ENCODE measurements at places on chromosomes 7 and 10.

DNA sequence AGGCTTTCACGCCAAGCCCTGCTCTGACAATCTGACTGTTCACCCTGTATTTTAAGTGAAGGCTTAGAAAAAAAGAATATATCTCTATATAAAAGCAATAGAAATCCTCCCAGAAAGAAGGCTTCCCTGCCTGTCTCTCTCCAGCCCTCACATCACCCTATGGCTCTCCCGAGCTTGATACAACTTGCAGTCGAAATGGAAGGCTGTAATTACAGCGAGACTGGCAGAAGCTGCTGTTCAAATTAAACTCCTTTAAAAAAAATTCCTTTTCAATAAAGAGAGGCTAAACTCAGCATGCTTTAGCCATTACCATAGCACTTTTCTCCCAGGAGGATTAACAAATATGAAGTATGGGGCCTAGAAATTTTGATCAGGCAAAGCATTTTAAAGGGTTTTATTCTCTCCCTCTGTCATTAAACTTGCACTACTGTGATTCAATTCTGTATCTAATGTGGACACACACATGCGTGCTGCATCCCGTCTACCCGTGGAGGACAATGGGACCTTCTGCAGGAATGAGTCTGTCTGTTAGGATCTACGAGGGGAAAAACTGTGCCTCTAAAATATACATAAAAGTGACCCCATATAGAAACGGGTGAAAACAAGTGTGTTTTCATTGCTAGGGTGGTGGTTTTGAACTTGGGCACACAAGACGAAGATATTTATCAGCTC, 223.8 kb downstream of the USP6NL start:
- no peak for DNase-seq

- DNase-seq, result no peak
These were observed 607.2 kb upstream of the KCND2 start for GRCh38 chr7:119665796-119666195.

DNA sequence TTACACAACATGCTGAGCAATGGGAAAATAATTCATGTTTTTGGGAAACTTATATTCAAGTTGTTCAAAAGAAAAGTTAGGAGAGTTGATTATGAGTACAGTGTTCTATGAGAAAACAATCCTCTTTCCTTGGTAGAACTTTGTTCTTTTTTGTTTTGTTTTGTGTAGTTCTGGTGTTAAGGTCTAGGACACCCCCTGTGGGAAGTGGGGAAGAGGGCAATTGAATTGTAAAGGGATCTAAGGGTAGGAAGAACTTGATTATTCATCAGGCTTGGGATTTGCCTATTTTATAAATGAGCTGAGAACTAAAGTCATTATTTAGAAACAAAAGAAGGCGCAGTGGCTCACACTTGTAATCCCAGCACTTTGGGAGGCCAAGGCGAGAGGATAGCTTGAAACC, 25.9 kb upstream of the CDK13 start:
- DNase-seq, result no peak

DNA sequence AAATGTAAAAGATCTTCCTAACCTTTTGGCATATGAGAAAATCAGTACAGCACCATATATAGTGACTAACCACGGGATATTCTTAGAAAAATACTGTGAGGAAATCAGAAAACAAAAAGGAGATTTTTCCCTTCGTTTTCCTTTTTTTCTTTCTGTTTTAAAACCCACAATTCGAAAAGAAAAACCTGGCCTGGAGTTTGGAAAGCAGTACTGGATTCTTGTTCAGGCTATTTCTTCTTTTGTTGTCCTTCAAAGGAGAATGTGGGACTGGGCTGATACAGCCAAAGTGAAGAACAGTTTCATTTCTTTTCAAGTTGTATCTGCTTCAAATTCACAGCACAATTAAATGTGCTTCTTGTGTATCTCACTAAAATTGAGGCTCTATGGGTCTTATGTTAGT, 156.8 kb upstream of the PHYHIPL start:
- no peak for DNase-seq
